ENCODE measurements at places on chromosomes 1 and 21.
A peak's percentile ranks its signal among the peaks of the same experiment; 100 is the strongest.

DNA sequence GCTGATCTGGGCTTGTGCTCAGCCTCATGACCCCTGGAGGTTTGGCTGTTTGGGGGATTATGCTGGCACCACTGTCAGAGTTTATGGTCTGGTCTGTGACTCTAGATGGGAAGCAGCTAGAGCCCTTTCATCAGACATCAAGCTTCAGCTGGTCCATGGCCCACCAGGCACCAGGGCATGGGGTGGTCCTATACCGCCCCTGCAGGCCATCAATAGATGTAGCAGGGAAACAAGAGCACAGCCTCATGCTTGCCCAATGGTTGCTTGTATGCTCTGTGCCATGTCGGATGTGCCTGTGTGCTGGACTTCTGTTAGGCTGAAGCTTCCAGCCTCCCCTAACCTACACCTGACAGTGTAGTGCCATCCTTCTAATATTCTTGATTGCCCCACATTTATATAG lies 71.1 kb upstream of the CD34 start:
- peak; percentile 81 for DNase-seq

GRCh38 chr1:12220890-12221289 lies 8.9 kb upstream of the VPS13D start:
- DNase-seq = no peak

GRCh38 chr1:173893611-173894010 lies 23.5 kb downstream of the SERPINC1 start:
- DNase-seq = no peak

- DNase-seq = no peak
These were observed 3.7 kb downstream of the SIM2 start for GRCh38 chr21:36702622-36702968.

All from NCI-H82 (cell line).